CD4-positive, alpha-beta T cell treated with Interleukin-12 subunit alpha and Interleukin-12 subunit beta, for 1 hour (primary cell): ENCODE measurements at places on chromosomes 7 and 10.

- no peak for DNase-seq
Observed at GRCh38 chr7:134891262-134891695, 95.0 kb upstream of the AGBL3 start.

GRCh38 chr10:43055991-43056567 lies 20.8 kb upstream of the RET start:
- no peak for DNase-seq

DNA sequence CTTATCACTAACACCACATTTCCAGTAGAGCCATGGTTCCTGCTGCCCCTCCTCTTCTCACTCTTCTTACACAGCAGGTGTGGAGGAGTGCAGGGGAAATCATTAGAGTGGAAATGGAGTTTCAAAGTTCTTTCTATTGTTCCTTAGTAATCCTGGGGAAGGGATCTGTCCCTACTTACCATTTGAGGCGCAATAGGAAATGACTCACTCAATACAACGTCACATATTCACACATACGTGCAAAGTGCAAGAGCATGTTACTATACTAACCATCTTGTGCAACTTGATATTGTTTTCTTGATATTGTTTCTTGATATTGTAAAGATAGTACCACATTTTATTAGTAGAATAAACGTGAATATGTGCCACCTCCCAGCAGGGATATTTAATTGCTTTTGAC lies 1010.2 kb downstream of the DNAJB9 start:
- no peak for DNase-seq

- DNase-seq: no peak
Observed at GRCh38 chr7:74599244-74599643, 58.3 kb upstream of the GTF2I start.

- DNase-seq: no peak
Observed at GRCh38 chr7:46775776-46776175, 806.1 kb downstream of the TNS3 start.

GRCh38 chr10:17113889-17114540 lies 15.6 kb downstream of the CUBN start:
- DNase-seq: no peak

DNA sequence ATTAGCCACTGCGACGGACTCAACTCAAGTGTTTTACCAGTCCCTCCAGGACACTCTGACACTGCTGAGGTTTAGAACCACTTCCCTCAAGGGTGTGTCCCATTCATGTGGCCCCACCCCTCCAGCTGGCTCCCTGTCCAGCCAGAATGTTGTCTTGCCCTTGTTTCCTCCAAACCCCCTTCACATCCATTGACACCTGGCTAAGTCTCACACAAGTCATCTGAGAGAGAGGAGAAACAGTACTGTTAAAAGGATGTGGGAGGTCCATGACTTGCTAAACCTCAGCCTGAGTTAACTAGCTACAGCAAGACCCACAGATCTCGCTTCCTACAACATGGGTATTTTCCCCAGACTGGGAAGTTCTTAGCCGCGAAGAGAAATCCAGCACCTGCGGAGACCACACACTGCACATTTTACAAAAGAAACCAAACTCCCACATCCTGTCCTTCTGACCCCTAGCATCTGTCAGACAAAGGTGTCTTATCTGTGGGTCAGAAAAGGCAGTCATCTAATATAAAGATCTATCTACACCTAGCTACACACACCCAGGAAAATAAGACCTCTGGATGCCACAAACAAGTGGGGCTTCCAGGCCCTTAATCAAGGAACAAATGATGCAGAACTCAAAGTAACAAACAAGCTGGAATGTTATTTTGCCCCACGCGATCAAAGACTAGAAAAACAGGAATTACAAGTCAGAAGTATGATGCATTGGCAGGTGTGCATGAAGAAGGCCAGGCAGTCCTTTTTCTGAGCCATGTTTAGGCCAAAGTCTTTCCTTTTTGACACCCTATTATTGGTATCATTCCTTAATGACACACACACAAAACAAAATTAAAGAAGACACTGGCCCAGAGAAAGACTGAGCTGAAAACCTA lies 13.9 kb downstream of the OSBPL3 start:
- peak; percentile 56 for DNase-seq

GRCh38 chr10:46222364-46222935 lies 64.3 kb upstream of the ANTXRL start:
- no peak for DNase-seq

DNA sequence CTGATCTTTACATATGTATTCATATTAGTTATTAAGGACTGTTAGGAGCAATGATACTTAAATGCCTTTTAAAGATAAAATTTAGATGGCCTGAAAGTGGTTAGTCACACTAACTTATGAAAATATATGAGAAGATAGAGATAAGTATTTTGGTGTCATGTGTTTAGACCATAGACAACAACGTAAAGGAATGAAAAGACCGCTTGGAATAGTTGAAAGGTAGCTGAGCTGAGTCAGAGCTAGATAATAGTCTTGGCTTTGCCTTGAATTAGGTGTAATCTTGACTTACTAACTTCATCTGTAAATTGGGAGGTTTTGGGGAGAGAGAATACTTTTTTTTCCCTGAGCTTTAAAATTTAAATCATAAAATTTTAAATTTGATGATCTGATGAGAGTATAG lies 127.0 kb downstream of the LYZL1 start:
- no peak for DNase-seq

DNA sequence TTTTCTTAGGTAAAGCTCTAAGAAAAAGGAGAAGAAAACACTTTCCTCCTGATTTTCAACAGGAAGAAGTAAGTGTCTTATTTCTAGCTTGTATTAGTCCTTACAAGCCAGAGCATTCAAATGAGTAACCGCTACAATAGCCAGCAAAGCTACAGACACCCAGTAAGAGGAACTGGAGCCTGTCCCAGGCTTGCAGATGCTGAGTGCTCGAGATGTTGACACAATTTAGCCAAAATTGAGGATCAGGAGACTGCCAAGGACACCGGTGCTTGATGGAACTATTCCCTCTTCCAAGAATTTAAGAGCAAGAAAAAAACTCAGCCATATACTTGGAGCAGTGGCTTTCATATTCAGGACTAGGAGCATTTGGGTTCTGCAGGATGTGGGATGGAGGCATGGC lies 149.3 kb upstream of the DPP6 start:
- DNase-seq: no peak

GRCh38 chr7:69739190-69739589 lies 140.9 kb downstream of the AUTS2 start:
- no peak for DNase-seq

DNA sequence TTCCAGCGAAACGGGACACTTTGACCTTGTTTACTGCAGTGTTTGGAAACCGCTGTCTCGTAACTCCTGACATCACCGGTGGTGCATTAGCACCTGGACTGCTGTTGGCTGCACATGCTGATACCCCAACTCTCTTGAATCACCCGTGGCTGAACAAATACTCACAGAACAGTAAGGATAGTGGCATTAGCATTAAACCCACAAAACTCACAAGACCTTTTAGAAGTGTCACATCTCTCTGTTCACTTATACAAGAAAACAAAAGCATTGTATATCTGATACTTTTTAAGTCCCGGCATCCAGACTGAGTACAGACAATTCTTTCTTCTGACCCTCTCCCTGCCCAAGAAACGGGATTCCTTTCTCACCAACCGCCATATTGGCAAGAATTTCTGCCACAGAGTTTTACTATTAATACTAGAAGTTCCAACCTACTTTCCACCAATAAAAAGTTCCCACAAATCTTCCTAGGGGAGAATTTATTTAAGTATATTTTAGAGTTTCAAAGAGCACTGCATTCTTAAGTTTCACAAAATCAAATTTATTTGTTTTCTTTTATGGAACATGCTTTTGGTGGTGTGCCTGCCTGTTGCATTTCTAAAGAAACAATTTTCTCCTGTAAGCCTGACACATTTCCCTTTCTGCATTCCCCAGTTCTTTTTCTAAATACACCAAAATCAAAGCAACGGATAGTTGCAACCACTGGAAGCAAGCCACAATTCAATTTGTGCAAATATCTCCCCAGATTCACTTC lies 208.4 kb upstream of the KLF14 start:
- peak; percentile 88 for DNase-seq

DNA sequence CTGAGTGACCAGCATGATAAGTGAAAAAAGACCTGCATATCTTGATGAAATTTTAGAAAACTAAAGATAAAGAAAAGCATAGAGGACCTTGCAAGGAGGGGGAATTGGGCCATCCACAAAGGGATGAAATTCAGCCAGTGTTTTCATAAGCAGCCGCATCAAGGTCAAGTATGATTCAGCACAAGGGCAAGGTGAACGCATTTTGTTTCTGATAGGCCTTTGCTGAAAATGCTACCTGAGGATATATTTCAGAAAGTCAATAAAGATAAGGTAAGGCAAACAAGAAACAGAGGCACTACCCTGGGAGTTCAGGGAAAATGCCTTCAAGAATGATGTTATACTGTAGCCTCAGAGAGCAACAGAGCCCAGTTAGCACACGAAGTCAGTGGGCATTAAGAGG lies 55.0 kb upstream of the SHH start:
- no peak for DNase-seq

DNA sequence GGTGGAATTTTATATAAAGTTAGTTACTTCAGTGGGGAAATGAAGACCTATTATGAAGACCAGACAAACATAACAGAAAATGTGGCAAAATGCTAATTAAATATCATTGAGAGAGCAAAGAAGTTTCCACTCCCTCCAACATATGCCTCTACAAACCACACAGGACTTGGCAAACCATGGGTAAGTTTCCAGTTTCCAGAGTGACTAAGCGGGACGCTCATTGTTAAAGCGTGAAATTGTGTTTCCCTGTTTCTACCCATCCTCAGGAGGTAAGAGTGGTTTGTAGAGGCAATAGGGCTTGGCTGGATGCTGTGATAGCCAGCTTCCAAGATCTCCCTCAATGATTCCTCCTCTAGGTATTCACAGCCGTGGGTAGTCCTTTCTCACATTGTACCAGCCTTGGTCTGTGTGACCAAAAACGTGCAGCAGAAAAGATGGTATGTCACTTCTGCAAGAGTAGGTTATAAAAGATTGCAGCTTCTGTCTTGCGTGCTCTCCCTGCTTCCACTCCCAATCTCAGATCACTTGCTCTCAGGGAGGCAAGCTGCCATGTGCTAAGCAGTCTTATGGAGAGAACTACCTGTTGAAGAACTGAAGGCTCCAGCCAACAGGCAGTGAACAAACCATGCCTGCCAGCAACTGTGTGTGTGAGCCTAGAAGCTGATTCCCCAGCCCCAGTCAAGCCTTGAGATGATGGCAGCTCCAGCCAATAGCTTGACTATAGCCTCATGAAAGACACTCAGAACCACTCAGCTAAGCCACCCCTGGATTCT lies 35.7 kb downstream of the CBX3 start:
- DNase-seq: no peak

- no peak for DNase-seq
Observed at GRCh38 chr7:4079366-4079765, 602.7 kb upstream of the FOXK1 start.

- DNase-seq: no peak
Observed at GRCh38 chr10:127872011-127872761, 20.6 kb downstream of the CLRN3 start.

GRCh38 chr7:22726907-22727713 lies at the start of gene IL6:
Gene IL6, plus strand, starts transcription at chr7:22727200. Its CDS starts 63 bp downstream, at chr7:22727263.
- DNase-seq: peak; percentile 14

DNA sequence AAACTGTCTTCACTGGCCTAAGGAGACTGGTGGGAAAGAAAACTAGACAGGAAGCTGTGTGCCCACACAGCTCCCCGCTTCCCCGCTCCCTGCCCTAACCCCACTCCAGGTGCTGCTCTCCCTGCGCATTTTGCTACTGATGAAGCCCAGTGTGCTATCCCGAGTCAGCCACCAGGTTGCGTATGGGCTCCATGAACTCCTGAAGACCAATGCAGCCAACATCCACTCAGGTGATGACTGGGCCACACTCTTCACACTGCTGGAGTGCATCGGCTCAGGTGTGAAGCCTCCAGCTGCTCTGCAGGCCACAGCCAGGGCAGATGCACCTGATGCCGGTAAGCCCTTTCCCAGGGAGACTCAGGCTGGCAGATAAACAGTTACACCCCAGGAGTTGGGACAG lies 20.3 kb upstream of the NFKB2 start:
- DNase-seq: peak; percentile 23
